Cardiac muscle cell (in vitro differentiated cells and primary cell): ENCODE measurements at places on chromosomes 4 and X.

- DNase-seq, result no peak
Observed at GRCh38 chr4:1541449-1542225, 135.4 kb upstream of the NKX1-1 start.

DNA sequence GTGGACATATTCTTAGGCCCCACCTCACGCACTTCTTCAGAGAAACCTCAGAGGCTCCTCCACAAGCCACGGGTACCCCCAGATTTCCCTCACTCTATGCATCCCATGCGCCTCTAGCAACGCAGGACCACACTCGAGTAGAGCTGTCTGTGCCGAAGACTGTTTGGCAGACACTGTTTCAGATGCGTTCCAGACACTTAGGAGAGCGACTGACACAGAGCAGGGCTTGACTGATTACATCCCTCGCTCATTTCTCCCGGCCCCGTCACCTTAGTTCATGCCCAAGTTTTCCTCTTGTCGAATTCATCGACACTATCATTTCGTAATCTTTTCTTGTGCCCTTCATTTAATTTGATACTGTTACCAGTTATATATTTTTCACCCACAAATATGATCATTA, 15.0 kb downstream of the SORBS2 start:
- no peak for DNase-seq

GRCh38 chr4:3311489-3312171, 18.8 kb downstream of the RGS12 start:
- DNase-seq, result no peak

DNA sequence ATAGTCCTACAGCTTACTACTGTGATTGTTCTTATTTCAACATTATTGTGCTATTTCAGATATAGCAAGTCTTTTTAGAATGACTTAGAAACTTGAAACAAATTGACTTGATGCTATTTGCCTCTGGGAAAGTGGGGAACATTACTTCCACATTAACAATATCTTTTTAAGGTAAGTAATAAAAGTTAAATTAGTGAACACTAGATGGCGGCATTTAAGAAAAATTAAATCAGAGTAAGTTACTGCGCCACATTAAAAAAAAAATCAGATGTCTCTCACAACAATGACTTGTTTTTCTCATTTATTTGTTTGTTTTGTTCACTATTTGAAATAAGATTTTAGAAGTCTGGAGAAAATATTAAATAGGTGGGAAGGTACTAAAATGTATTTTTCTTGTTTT, 1026.9 kb upstream of the SLIT2 start:
- peak; percentile 52 for DNase-seq

GRCh38 chrX:57640674-57641016, 39.4 kb downstream of the NLRP2B start:
- no peak for DNase-seq

DNA sequence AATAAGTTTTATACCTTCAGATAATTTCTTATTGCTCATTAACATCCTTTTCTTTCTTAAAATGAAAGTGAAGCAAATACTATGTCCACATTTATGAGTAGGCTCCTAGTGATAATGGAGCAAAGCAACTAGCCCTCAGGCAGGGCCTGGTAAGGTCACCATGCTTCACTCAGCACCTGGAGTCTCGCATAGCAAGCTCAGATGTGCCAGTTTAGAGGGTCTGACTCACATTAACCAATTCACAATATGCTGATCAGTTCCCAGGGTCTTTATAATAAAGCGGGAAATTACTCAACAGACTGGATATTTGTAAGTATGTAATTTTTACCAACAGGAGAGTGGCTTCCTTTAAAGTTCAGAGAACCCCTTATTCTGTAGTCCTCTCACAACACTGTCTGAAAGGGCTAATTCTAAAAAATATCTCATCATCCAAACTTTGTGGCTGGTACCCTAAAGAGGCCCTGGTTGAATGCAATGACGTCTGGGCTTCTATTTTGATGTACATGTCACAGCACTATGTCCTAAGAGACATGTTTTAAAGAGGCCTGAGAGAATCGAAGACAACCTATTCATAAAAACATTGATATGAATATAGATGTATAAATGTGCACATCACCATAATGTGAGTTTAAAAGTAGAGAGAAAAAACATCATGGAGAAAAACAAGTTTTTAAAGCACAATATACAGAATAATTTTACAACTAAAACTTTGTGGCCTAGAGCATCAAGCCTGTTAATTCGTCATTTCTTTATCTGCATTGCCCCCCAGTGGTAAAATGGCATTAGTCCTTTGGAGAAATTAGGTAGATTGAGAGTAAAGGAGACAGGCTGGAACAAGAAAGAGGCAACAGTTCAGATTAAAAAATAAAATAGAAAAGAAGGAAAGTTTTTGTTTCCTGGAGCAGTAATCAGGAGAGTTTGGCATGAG, 44.3 kb downstream of the IL21 start:
- peak; percentile 67 for DNase-seq
